ENCODE measurements at places on chromosomes 2 and 18.
A peak's percentile ranks its signal among the peaks of the same experiment; 100 is the strongest.

DNA sequence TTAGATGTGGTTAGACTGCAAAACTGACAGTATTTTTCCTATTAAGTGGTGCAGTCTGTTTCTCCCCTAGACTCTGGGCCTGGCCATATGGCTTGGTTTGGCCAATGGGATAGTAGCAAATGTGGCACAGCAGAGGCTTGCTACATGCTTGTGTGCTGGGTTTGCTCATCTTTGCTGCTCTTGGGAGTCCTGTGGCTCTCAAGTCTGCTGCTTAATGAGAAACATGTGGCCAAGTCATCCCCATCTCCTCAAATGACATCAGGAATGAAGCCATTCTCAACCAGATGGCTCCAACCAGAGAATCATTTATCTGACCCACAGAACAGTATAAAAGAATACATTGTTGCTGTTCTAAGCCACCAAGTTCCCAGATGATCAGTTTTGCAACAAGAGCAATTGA is 57.1 kb upstream of the PAX3 start:
- peak; percentile 29 for DNase-seq

GRCh38 chr2:193985272-193985671 is 1671.8 kb upstream of the SLC39A10 start:
- DNase-seq = peak; percentile 99

DNA sequence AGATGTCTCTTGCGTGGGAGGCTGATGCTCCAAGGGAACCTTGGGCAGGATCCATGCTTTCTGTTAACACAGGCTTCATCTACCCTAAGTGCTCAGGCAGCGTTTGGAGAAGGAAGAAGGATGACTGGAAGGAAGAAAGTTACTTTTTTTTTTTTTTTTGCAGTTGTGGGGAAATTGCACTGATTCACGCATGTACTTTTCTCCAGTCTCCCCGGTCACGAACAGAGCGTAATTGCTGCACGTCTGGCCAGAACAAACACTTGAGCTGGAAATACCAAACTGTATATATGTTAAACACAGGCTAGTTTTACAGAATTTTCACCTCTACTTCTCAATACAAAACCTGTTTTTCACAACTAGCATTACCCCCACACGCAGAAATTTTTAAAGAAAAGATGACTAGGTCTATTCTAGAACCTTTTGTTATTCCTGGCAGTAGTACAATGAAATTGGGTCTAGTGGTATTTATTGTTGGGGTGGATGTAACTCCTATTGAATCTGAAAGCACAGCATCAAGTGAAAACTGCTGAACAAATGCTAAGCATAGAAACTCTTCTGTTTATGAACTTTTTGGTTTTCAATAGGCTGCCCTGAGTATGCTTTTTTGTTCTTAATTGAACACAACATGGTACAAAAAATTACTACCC is 9.3 kb upstream of the SCYGR5 start:
- no peak for DNase-seq

DNA sequence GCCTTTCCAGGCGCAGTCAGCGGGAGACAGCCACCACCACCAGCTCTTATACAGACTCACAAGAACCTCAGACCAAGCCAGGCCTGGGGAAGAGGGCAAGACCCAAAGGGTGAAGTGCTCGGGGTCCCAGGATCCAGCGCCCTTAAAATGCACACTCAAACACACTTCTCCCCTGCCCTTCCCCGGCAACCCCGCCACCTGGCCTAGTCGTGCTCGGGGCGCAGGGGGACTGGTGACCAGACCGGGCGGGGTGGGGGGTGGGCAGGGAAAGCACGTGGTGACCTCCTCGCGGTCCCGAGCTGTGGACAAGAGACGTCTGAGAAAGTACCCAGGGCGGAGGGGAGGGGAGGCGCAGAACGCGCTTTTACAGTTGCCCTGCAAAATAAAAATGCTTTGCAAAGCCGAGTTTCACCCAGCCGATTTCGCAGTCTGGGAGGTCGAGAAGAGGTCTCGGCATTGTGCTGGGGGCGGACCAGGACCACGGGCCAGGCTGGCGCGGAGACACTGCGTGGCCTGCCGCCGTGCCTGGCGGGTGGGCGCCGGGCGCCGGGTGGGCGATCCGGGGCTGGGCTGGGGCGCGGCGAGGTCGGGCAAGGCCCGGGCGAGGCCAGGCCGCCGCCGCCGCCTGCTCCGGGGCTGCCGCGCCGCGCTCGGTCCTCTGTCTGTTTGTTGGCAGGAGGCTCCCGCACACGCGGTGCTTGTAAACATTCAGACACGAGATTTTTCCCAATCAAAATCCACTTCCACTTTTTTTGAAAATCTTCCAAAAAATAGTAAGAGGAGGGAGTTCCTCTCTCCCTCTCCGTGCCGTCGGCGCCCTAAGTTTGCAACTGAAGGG is 2.0 kb downstream of the BCL11A start:
- peak; percentile 58 for DNase-seq

DNA sequence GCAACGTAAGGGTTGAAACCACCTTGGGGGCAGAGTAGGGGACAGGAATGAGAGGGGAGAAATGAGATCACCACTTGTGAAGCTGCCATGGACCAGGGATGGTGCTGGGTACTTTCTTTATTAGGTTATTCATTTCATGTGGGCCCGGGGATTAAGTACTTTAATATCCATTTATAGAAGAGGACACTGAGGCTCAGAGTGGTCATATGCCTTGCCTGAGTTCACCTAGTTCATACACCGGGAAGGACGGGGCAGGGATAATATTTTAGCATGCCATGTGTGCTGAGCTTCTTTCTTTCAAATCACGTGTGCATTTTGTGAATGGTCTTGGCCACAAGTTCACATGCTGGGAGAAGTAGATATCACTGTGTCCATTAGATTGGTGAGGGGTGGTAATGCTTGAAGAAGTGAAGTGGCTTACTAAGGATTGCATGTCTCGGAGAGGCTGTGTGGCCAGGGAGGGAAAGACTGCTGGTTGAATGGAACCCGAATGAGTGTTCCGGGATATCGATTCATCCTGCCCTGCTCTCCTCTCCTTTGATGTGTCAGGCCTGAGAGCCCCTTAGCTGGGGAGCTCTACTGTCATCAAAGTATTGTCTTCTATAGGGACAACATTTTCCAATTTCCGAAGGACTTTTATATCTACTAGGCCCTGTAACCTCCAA is 187.1 kb downstream of the MYCN start:
- DNase-seq = no peak

DNA sequence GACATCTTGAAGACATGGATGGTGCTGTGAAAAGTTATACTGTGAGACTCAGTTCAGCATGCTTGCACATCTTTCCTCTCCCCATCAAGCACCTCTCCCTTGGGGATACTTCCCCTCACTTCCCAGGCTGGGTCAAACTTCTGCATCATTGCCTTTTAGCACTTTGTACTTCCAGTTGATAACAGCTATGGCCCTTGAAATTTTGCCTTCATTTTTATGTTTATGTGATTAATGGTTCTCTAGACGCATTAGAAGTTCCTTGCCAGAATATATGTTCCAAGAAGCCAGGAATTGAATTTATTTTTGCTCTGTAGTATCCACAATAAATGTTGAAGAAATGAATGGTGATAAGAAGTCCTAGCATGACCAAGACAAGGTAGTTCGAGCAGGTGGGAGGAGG is 120.9 kb upstream of the ST6GAL2 start:
- DNase-seq = peak; percentile 10

- no peak for DNase-seq
Measured at GRCh38 chr2:41910126-41910525, 137.7 kb upstream of the PKDCC start.

All from NCI-H2171 treated with DMSO at 0.1 percent for 48 hours (cell line).